ENCODE measurements at places on chromosomes 1 and 21. TPM values are rescaled to one million over a fixed set of nuclear protein-coding genes. Genes with fewer than 3 reads are reported as not detected.

- H3K4me3 ChIP-seq: no peak overlapping the region
- H3K4me1 ChIP-seq: no peaks in the 10 kb centered on the region
- H3K36me3 ChIP-seq: peaks cover 3% of the 10 kb centered on the region
Measured at GRCh38 chr1:54709547-54710292, 5.9 kb upstream of the TTC4 start.

- DNase-seq: no peak
- no peak overlapping the region for H3K4me3 ChIP-seq
- no peaks in the 10 kb centered on the region for H3K27me3 ChIP-seq
- H3K4me1 ChIP-seq: no peaks in the 10 kb centered on the region
Measured at GRCh38 chr1:178495741-178496409, 889 bp downstream of the CLEC20A start.

- no peak for DNase-seq
- no peaks in the 10 kb centered on the region for H3K4me1 ChIP-seq
- H3K36me3 ChIP-seq: no peaks in the 10 kb centered on the region
Measured at GRCh38 chr1:118304722-118305359, 119.8 kb upstream of the SPAG17 start.

DNA sequence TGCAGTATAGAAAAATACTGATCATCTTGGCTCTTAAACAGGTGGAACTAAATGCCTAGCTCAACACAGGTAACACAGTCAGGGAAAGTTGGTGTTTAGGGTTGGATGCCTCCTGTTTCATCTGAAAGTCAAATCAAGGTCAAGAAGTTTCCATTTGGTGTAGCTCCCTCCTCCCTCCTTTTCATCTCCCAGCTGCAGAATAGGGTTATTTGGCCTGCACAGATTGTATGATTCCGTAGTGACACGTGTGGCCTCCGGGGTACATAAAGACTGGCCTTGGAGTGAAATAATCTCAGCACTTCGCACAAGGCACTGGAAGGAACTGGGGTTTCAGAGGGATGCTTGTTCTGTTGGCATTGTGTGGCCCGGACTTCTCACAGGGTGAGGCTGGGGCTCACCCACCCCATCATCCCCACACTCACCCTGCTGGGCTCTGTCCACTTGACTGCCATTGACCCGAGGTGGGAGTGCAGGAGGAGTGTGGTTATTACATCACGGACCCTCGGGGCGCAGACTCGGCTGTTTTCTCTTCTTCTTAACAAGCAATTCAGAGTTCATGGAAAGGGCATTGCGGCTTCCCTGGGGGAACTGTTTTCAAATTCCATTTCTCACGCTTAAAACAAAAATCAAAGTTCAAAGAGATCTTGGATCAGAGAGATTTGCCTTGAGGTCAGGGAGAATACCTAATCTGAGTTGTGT, 18.4 kb downstream of the IGSF5 start:
- H3K27ac ChIP-seq: peak overlapping the region; percentile 62
- H3K36me3 ChIP-seq: no peaks in the 10 kb centered on the region
- DNase-seq: no peak
- no peak overlapping the region for H3K4me3 ChIP-seq
- no peaks in the 10 kb centered on the region for H3K27me3 ChIP-seq
- peaks cover 4% of the 10 kb centered on the region for H3K4me1 ChIP-seq

DNA sequence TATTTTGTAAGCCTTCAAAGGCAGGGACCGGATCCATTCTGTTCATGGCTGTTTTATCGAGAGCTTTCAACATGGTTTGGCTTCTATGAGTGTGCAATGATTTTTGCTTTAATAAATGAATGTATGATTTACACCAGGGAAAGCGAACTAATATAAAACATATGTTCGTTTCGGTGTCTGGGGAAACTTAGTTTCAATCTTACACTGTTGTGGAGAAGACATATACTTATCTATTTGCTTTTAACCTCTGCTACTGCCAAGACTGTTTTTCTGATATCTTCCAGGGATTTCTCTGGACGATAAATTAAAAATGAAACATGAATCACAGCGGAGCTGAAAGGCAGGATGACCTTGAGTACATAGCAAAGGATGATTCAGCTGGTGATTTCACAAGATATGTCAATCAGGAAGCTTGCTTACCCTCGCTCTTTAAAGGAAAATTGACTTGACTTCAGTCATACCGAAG, 14.7 kb upstream of the CYYR1 start:
- DNase-seq: no peak
- H3K4me3 ChIP-seq: no peak overlapping the region
- H3K4me1 ChIP-seq: no peaks in the 10 kb centered on the region
- H3K36me3 ChIP-seq: no peaks in the 10 kb centered on the region
- no peak overlapping the region for H3K27ac ChIP-seq

DNA sequence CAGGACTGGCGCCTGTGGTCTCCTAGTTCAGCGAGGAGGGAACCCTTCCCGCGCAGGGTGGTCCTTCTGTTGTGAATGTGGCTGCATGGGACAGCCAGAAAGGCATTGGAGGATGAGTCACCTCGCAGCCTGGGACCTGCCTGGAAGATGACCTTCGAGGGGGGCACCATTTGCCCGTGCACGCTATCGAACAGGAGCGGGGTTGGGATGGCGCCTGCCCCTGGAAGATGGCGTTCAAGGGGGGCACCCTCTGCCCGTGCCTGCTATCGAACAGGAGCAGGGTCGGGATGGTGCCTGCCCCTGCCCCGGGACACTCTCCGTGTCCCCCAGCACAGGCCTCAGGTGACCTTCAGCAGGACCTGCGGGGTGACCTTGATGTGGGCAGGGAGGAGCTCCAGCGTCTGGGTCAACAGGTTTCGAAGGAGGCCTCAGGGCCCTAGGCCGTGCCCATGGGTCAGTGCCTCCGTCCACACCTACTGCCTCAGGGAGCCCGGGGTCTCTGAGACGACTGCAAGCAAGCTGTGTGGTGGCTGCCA, 1.7 kb upstream of the ACTRT2 start:
- no peak overlapping the region for H3K27ac ChIP-seq
- H3K36me3 ChIP-seq: no peaks in the 10 kb centered on the region
- no peak overlapping the region for H3K4me3 ChIP-seq
- DNase-seq: no peak

DNA sequence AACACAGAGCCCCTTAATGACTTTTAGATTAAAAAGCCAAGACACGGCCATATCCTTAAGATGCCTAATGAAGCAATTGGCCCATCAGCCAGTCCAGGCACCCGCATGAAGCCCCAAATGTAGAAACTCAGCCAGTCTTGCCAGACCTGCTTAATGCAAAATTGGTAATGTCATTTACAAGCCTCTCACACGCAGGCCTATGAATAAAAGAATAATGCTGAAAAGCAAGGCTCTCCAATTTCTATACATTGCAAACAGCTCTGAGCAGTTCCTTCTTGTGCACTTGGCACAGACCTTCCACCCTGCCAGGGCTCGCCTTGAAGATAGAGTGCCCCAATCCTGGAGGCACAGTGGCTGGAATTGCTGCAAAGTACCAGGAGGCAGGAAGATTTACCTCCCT, 498.9 kb downstream of the NPHP4 start:
- no peaks in the 10 kb centered on the region for H3K36me3 ChIP-seq
- no peak for DNase-seq
- peaks cover 34% of the 10 kb centered on the region for H3K4me1 ChIP-seq
- no peak overlapping the region for H3K27ac ChIP-seq
- peaks cover 2% of the 10 kb centered on the region for H3K27me3 ChIP-seq

GRCh38 chr1:14182856-14183255, 415.6 kb upstream of the KAZN start:
- no peaks in the 10 kb centered on the region for H3K36me3 ChIP-seq
- H3K4me1 ChIP-seq: peaks cover 13% of the 10 kb centered on the region
- H3K4me3 ChIP-seq: no peak overlapping the region

KCNE2 gene
- 0.30 TPM for total RNA-seq

KCNJ9 gene
- total RNA-seq: 2.3 TPM

RAB29 gene
- 15.0 TPM for total RNA-seq

NBPF12 gene
- 21.9 TPM for total RNA-seq

SLC35F3 gene
- total RNA-seq: 13.5 TPM

ACTN2 gene
- total RNA-seq: 5.1 TPM

Data from spinal cord (tissue), 10 donors.